Endothelial cell of umbilical vein (primary cell): ENCODE measurements at places on chromosomes 3 and 15. TPM values are rescaled to one million over a fixed set of nuclear protein-coding genes. Genes with fewer than 3 reads are reported as not detected.

SLC30A4 gene
- 3.8 and 3.9 TPM in 2 replicates for total RNA-seq

GRCh38 chr3:67654844-67655177, 399 bp upstream of the SUCLG2 start:
- no peak for DNase-seq

- DNase-seq: no peak
These were observed 605.6 kb downstream of the AGBL1 start for GRCh38 chr15:86685263-86685662.

DNA sequence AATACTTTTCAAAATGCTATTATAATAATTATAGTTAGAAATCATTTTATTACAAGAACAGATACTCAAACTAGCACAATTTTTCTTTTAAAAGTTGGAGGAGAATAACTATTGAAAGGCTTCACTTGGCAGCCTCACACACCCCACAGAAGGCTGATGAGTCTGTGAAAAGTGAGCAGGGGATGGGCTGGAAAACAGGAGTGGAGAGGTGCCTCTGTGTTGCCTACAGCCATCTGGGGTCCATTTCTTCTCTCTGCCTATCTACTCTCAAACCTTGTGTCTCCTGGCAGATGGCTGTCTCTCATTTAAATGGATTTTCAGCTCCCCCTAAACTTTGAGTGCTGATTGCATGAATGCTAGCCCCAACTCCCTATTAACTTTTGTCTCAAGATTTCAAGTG, 230.8 kb downstream of the CLSTN2 start:
- DNase-seq: no peak

PARP3 gene
- 10.0 and 11.0 TPM in 2 replicates for total RNA-seq
